ENCODE measurements at places on chromosomes 7 and 10.

DNA sequence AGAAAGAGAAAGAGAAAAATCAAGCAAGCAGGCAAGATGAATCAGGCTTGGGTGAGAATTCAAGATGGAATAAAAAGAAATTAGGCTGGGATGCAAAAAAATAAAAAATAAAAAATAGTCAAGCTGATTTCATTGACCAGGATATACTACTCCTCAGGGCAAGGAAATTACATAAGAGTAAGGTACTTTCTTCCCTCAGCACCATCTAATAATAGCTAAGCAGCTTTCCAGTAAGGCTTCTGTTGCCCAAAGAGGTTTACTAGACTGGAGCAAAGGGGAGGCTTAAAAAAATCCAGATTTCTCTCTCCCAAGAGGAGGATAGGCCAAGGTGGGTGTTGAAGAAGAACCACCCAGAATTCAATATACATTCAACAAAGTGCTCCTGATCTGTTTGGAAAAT, 93.6 kb downstream of the NEURL1 start:
- no peak for DNase-seq

- no peak for DNase-seq
Observed at GRCh38 chr10:48233559-48234005, 40.9 kb downstream of the FRMPD2 start.

- DNase-seq: no peak
Observed at GRCh38 chr7:18624459-18624858, 128.9 kb downstream of the HDAC9 start.

DNA sequence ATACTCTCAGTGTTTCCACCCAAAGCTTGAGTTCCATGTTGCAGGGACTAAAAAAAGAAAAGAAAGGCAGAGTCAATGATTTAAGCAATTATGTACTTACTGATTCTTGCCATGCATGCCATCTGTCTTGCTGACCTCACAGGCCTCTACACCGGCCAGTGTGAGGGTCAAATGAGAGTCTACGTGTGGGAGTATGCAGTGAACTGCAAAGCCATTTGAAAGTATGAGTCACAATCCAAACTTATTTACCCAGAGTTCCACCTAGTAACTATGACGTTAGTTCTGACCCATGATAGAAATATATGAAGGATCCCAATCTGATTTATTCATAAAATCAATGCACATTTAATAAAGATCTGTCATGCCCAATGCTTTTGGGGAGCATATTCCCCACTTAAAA, 26.5 kb downstream of the PDE1C start:
- no peak for DNase-seq

GRCh38 chr7:30710669-30711068, 28.4 kb upstream of the CRHR2 start:
- DNase-seq: peak; percentile 6

DNA sequence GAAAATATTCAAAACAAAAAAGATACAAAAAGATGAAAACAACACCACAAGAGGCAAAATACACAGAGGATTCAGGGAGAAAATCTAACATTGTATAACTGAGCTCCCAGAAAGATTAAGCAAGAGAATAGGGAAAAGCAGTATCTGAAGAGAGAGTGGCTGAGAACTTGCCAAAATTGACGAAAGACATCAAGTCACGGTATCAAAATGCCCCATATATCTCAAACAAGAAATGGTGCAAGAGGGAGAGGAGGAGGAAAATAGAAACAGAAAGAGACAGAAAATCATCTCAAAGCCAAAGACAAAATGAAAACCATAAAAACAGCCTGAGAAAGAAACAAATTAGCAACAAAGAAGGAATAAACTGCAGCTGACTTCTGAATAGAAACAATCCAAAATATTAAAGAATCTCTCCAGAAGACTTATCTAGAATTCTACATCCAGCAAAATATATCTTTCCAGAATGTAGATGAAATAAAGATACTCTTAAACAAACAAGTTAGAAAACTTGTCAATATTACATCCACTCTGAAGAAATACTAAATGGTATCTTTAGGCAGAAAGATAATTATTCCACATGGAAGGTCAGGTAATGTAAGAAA, 5.5 kb downstream of the USP6NL start:
- DNase-seq: no peak

DNA sequence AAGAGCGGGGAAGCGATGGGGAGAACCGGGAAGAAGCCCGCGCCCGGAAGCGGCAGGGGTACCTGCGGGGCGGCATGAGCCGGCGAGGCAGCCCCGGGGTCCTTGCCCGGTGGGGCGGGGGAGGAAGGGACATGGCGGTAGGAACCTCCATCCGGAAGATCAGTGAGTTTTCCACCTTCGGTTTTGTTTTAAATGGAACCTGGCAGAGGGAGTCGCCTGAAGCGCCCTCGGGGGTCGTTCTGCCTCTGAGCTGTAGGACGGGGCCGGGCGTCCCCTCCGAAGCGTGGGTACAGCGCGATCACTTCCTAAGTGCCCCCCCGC, 471 bp downstream of the PFKP start:
- DNase-seq: no peak

DNA sequence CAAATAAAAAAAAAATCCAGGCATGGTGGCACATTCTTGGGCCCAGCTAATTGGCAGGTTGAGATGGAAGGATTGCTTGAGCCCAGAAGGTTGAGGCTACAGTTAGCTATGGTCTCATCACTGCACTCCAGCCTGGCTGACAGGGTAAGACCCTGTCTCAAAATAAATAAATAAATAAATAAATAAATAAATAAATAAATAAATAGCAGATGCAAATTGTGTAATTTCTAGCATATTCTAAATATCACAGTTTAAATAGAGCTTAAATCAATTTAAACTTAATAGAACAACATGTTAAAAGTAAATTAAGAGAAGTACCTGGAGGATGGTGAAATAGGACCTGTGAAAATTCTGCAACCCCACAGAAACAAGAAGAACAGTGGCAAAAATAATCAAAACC, 290.5 kb downstream of the TFEC start:
- DNase-seq: no peak

All from epithelial cell of esophagus (primary cell).